ENCODE measurements at places on chromosomes 7 and 10. TPM values are rescaled to one million over a fixed set of nuclear protein-coding genes. Genes with fewer than 3 reads are reported as not detected.

Gene ASB10
- not detected for total RNA-seq

Gene AKR1C3
- total RNA-seq = 627 TPM

Gene MGMT
- total RNA-seq = 28.0 TPM

Gene LIPJ
- not detected for total RNA-seq

Gene NPSR1
- not detected for total RNA-seq

Gene GRID1
- not detected for total RNA-seq

Gene SUGCT
- 1.5 TPM for total RNA-seq

Gene ZNF425
- total RNA-seq = 1.1 TPM
